Progenitor cell of endocrine pancreas (in vitro differentiated cells): ENCODE measurements at places on chromosomes 16 and 17. TPM values are rescaled to one million over a fixed set of nuclear protein-coding genes. Genes with fewer than 3 reads are reported as not detected.

- DNase-seq: no peak
Observed at GRCh38 chr16:72921620-72922019, 126.3 kb downstream of the ZFHX3 start.

DNA sequence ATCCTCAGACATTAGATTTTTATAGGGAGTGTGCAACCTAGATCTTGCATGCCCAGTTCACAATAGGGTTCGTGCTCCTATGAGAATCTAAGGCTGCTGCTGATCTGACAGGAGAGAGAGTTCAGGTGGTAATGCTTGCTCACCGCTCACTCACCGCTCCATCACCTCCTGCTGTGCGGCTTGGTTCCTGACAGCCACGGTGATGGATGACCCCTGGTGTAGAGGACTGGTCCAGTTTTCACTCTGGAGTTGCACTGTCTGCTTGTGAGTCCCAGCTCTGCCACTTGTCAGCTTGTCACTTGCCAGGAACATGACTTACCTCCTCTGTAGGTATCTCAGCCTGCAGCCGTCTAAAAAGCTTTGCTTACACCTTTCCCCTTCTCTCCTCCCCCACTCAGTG is 214.6 kb downstream of the SNX29 start:
- no peak for DNase-seq

GRCh38 chr16:27149986-27150385 is 53.3 kb upstream of the KDM8 start:
- DNase-seq: no peak

GRCh38 chr17:1834380-1835149 is 4.8 kb downstream of the RPA1 start:
- DNase-seq: no peak

- DNase-seq: no peak
Observed at GRCh38 chr17:16282522-16282921, 65.5 kb downstream of the PIGL start.

DNA sequence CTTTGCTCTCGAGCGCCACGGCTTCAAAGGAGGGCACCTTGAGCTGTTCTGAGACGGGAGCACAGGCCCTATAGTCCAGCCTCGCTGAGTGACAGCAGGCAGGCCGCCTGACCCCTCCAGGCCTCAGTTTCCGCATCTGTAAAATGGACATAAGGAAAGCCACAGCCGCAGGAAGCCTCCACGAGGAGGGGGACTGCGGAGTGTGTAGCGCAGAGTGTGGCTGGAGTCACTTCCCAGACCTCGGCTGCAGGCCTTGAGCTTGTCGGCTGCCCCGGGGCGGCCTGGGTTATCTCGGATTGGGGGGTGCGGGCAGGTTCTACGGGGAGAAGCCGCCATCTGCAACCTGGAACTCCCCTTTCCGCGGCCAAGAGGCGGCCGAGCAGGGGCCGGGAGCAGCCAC is 40.8 kb downstream of the ZFPM1 start:
- no peak for DNase-seq

DNA sequence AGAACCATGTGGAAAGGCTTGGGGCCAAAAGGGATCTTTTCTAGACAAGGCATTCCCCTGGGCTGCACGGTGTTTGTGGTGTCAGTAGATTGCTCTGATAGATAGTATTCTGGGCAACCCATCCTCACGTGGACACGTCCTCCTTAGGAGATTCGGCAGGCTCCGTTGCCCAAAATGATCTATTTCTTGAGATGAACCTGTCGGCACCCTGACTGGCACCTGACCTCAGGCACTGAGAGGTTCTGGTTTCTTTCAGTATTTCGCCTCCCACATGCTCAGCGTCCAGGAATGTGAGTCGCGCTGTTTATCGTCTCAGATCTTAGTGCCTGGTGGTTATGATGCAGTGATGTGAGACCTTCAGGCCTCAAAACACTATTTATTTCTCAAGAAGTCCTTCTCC is 89.7 kb downstream of the MARCHF10 start:
- DNase-seq: no peak

GRCh38 chr16:35170610-35171009 is 1711.2 kb downstream of the TP53TG3F start:
- no peak for DNase-seq

The RNF112 gene
- total RNA-seq: 1.1 and 1.3 TPM in 2 replicates

GRCh38 chr16:19853742-19854542 is 30.7 kb downstream of the GPRC5B start:
- DNase-seq: no peak

The QPRT gene
- 106 and 115 TPM in 2 replicates for total RNA-seq

GRCh38 chr17:39071573-39071972 is 79.9 kb downstream of the PLXDC1 start:
- no peak for DNase-seq

The C1QL1 gene
- 36.2 and 37.0 TPM in 2 replicates for total RNA-seq
